ENCODE measurements at places on chromosomes 7 and 10. TPM values are rescaled to one million over a fixed set of nuclear protein-coding genes. Genes with fewer than 3 reads are reported as not detected.

DNA sequence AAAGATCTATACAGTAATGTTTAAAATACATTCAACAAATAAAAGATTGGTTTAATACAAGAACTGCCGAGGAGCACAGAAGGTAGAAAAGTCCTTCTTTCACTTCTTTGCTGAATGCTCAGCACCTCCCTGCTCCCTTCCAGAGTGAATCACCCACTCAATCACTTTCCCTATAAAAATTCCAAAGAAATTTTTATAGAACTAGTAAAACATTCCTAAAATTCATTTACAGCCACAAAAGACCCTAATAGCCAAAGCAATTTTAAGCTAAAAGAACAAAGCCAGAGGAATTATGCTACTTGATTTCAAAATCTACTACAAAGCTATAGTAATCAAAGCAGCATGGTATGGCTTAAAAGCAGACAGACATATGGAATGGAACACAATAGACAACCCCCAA is 320.9 kb downstream of the PCLO start:
- no peak overlapping the region for H3K27ac ChIP-seq
- H3K4me3 ChIP-seq, result no peak overlapping the region
- H3K27me3 ChIP-seq, result no peaks in the 10 kb centered on the region
- H3K4me1 ChIP-seq, result no peaks in the 10 kb centered on the region

- no peak overlapping the region for H3K4me3 ChIP-seq
- DNase-seq, result no peak
- H3K4me1 ChIP-seq, result no peaks in the 10 kb centered on the region
- no peaks in the 10 kb centered on the region for H3K27me3 ChIP-seq
These were observed 208.7 kb downstream of the DOCK4 start for GRCh38 chr7:111997546-111997945.

GRCh38 chr7:83984591-83984990 is 210.0 kb downstream of the SEMA3A start:
- H3K36me3 ChIP-seq, result no peaks in the 10 kb centered on the region
- no peak for DNase-seq
- H3K27ac ChIP-seq, result no peak overlapping the region
- no peak overlapping the region for H3K4me3 ChIP-seq
- no peaks in the 10 kb centered on the region for H3K4me1 ChIP-seq
- no peaks in the 10 kb centered on the region for H3K27me3 ChIP-seq

DNA sequence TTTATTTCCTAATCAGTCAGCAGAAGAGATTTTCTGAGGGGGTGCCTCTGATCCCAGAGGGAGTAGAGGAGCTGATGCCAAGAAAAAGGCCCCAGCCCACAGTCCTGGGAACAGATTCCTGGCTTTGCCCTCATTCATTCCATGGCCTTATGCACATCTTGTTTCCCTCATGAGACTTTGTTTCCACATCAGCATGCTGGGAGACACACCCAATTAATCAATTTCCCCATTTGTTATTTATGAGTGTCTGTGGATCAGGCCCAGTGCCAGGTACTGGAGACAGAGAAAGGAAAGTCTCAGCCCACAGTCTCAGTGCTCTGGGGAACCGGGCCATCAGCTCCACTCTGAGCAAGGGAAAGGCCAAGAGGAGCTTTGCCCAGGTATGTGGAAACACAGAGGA is 496.2 kb upstream of the ZMIZ1 start:
- no peak for DNase-seq
- no peaks in the 10 kb centered on the region for H3K27me3 ChIP-seq
- H3K27ac ChIP-seq, result no peak overlapping the region
- H3K4me1 ChIP-seq, result no peaks in the 10 kb centered on the region
- no peak overlapping the region for H3K4me3 ChIP-seq

DNA sequence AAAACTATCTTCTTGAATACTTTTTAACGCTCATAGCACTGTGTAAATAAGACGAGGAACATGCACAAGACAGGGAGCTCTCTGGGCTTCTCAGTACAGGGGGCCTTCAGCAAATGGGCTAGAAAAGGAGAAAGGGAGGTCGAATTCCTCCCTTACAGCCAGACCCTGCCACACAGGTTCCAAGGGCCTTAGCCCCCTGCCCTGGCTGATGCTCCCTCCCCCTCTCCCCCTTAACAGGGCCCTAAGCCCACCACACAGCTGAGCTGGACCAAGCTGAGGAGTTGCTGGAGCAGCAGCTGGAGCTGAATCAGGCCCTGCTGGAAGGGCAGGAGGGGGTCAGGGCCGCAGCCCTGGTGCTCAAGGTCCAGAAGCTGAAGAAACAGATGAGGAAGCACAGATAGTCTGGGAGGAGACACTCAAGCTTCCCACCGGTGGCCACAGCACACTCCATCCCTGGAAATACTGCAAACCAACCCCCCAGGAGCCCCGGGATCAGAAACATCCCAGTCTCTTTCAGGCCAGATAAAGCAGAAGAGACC is 153.9 kb downstream of the SNX13 start:
- H3K36me3 ChIP-seq, result no peaks in the 10 kb centered on the region
- H3K4me1 ChIP-seq, result no peaks in the 10 kb centered on the region
- H3K27ac ChIP-seq, result no peak overlapping the region
- H3K4me3 ChIP-seq, result no peak overlapping the region
- H3K27me3 ChIP-seq, result no peaks in the 10 kb centered on the region

DNA sequence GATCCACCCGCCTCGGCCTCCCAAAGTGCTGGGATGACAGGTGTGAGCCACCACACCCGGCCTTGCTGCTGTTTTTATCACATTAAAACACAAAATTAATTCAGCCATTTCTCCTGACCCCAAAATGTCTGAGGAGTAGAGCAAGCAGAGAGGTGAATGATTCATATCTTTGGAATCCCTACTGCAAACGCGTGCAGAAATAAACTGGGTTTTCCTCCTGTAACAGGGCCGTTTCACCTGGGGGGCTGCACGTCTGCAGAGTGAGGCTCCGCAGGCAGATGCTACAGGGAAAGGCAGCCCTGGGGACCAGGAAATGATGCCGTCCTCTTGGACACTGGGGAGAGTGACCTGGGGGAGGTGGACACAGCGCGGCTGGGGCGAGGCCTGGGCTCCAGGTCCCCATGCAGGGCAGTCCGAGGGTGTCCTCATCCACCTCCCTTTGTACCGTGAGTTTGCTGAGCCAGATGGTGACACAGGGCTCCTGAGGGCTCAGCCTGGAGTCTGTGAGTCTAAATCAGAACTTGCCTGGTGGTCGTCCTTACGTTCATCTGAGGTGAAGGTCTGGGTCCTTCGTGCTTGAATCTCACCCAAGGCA is 41.9 kb downstream of the PDGFA start:
- H3K27me3 ChIP-seq, result no peaks in the 10 kb centered on the region
- H3K27ac ChIP-seq, result no peak overlapping the region
- DNase-seq, result no peak
- H3K4me3 ChIP-seq, result no peak overlapping the region

DNA sequence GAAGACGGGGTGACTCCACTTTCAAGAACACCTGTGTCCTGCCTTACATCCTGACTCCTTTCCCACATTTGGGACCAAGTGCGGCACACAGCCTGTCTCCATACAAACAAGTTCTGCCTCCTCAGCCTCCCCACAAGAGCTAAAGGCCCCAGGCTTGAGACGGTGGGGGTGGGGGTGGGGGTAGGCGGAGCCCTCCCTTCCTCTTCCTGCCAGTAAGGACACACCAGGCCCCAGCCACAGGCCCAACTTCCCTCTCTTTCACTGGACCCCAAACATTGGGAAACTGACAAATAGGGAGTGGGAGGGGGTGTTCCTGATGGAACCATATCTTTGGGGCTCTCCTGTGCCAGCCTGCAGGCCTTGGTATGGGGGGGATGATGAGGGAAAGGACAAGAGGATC is 4.6 kb downstream of the CDK5 start:
- H3K4me1 ChIP-seq, result no peaks in the 10 kb centered on the region
- H3K4me3 ChIP-seq, result no peak overlapping the region
- no peaks in the 10 kb centered on the region for H3K36me3 ChIP-seq
- no peak for DNase-seq

DNA sequence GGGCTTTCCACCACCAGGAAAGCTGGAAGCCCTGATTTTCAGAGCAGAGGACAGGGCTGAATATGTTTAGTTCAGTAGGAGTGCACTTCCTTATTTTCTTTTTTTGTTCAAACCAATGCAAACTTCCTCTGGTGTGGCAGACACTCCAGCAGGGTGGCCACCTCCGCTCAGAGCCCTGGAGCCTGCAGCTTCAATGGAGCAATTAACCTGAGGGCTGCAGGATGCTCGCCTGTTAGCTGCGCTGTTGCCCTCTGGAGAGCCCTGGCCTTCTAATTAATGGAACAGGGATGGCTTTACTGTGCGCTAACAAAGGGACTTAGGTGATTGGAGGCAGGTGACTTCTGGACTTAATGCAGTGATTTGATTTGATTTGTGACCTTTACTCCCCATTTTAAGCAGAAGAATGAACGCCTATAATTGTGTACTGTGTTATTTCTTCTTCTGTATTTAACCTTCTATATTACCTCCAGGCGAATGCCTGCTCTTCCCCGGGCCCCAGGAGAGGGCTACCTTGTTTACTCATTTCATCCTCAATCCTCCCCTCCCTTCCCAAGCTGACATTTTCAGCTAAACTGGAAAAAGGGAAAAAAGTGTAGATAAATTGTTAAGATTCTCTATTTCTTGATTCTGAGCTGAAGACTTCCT is 123.0 kb upstream of the CTBP2 start:
- no peaks in the 10 kb centered on the region for H3K4me1 ChIP-seq
- no peaks in the 10 kb centered on the region for H3K36me3 ChIP-seq
- no peak overlapping the region for H3K4me3 ChIP-seq
- no peak for DNase-seq

GRCh38 chr7:27871866-27872265 is 131.9 kb downstream of the TAX1BP1 start:
- H3K4me1 ChIP-seq, result peaks cover 16% of the 10 kb centered on the region
- DNase-seq, result no peak
- no peaks in the 10 kb centered on the region for H3K36me3 ChIP-seq
- H3K27me3 ChIP-seq, result no peaks in the 10 kb centered on the region
- H3K4me3 ChIP-seq, result no peak overlapping the region
- H3K27ac ChIP-seq, result no peak overlapping the region

DNA sequence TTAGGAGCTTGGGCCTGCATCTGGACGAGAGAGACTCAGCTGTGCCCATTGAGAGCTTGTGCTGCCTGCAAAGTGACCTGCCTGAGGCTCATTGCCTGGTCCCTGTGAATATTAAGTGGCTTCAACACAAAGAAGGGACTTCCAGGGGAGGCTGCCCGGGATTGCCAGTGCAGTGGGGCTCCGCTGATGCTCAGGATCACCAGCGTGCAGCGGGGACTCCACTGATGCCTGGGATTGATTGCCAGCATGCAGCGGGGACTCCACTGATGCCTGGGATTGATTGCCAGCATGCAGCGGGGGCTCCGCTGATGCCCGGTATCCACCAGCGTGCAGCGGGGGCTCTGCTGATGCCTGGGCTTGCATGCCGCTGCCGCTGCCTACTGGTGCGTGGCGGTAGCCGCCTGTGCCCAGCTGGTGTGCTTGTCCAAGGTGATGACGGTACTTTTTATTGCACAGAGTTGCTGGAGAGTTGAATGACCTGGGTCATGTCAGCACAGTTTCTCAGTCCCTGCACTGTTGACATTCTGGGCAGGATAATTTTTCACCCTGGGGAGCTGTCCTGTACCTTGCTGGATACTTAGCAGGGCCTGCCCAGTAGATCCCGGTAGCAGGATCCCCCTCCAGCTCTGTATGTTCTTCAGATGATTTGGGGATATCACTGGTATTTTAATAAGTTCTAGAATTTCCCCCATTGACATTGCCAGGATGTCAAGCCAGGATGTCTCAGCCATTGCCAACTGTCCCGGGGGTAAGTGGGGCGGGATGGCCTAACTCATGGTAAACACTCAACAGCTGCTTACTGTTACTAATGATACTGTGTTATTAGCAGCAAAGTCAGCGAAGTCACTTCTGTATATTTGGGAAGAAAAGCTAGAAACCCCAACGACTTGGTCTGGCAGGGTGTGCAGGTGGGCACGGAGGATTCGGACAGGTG is 13.0 kb downstream of the DOCK1 start:
- H3K4me3 ChIP-seq, result no peak overlapping the region
- no peak overlapping the region for H3K27ac ChIP-seq
- H3K4me1 ChIP-seq, result no peaks in the 10 kb centered on the region
- no peaks in the 10 kb centered on the region for H3K36me3 ChIP-seq
- no peaks in the 10 kb centered on the region for H3K27me3 ChIP-seq

GRCh38 chr10:75905490-75905889 is 474.1 kb downstream of the LRMDA start:
- DNase-seq, result no peak
- no peak overlapping the region for H3K4me3 ChIP-seq
- H3K4me1 ChIP-seq, result no peaks in the 10 kb centered on the region
- H3K36me3 ChIP-seq, result no peaks in the 10 kb centered on the region

GRCh38 chr7:40211276-40212003 is 76.6 kb downstream of the SUGCT start:
- H3K4me1 ChIP-seq, result no peaks in the 10 kb centered on the region
- no peak overlapping the region for H3K27ac ChIP-seq
- H3K27me3 ChIP-seq, result no peaks in the 10 kb centered on the region
- no peak for DNase-seq
- no peak overlapping the region for H3K4me3 ChIP-seq
- H3K36me3 ChIP-seq, result no peaks in the 10 kb centered on the region

DNA sequence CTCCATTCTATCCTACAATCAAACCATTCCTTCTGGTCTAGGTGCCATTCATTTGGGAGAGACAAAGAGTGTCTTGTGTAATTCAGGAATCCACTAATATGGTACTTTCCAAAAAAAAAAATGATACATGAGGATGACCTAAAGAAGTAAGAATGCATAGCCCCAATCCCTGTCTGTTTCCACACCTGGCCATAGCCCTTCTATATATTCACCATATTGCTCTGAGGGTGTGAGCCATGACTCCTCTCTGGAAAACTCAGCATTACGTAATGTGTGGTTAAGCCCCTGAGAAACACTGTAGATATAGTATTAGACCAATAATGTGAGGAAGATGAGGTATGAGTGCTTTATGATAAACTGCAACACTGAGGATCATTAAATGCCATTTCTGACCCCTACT is 592.7 kb downstream of the INHBA start:
- no peak overlapping the region for H3K27ac ChIP-seq
- no peaks in the 10 kb centered on the region for H3K36me3 ChIP-seq
- no peaks in the 10 kb centered on the region for H3K4me1 ChIP-seq
- DNase-seq, result no peak
- no peak overlapping the region for H3K4me3 ChIP-seq

The IL6 gene
- 19.8 TPM for total RNA-seq

The CPEB3 gene
- 6.9 TPM for total RNA-seq

The EIF5AL1 gene
- total RNA-seq, result not detected

The NRP1 gene
- total RNA-seq, result 83.1 TPM

The CD36 gene
- total RNA-seq, result 1,029 TPM

The SPDYE6 gene
- not detected for total RNA-seq

The CYP2W1 gene
- not detected for total RNA-seq

The IFIT5 gene
- 6.9 TPM for total RNA-seq

The PPP1R17 gene
- total RNA-seq, result not detected

The SERPINE1 gene
- 40.8 TPM for total RNA-seq

The OR9A2 gene
- total RNA-seq, result not detected

The SPDYE8 gene
- total RNA-seq, result not detected

All from right atrium auricular region (tissue), 2 donors.